ENCODE measurements at places on chromosomes 11 and 22.

- no peak for DNase-seq
Observed at GRCh38 chr22:35131525-35132000, 65.6 kb downstream of the ISX start.

DNA sequence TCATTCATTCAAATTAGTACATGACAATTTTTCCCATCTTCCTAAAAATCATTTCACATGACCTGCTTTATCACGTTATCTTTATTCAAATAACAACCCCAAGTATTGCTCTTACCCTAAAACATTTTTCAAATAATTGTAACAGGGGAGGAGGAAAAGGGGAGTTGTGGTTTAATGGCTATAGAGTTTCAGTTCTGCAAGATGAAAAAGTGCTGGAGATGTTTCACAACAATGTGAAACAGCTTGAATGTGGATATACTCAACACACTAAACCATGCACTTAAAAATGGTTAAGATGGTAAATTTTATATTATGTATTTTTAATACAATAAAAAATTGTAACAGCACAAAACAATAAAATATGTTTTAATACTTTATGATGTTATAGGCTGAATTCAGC is 161.6 kb upstream of the GUCY1A2 start:
- DNase-seq, result no peak

GRCh38 chr11:127003260-127003981 is 2.9 kb upstream of the KIRREL3 start:
- no peak for DNase-seq

GRCh38 chr11:125300791-125301218 is 136.3 kb downstream of the PKNOX2 start:
- no peak for DNase-seq

DNA sequence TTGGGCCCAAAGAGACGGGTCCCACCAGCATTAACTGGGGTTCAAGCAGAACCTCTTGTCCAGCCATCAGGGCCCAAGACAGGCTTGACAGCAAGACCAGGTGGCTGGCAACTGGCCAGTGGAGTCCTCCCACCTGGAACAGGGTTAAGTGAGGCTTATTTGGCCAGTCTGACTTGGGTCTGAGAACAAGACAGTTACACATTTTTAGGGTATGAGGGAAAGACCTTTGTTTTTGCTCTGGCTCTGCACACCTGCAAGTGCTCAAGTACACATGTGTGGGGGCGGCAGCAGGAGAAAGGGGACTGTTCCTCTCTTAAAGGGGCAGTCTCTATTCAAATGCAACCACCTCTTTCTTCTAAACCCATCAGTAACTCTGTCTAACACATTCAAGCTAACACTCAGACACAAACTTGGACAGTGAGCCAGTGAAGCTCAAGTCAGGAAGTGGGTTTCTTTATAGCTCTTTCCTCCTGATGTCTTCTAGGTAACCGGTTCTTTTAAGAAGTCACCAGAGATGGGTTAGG is 116.2 kb downstream of the ETS1 start:
- no peak for DNase-seq

DNA sequence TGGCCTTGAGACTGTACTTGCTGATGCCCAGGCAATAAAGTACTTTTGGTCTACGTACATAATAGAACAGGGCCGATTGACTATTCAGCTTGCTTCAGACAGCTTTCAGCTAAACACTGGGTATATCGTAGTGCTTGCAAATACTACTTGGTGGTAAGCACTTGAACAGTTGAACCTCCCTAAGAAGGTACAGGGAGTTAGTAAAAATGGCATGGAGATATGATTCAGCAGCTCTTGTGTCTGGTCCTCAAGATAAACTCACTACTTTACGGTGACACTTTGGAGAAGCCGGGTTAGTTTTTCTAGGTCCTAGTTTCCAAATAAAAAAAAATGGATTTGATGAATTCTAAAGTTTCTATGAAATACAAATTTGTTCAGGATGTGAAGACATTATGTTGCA is 7.3 kb downstream of the CCDC117 start:
- no peak for DNase-seq

DNA sequence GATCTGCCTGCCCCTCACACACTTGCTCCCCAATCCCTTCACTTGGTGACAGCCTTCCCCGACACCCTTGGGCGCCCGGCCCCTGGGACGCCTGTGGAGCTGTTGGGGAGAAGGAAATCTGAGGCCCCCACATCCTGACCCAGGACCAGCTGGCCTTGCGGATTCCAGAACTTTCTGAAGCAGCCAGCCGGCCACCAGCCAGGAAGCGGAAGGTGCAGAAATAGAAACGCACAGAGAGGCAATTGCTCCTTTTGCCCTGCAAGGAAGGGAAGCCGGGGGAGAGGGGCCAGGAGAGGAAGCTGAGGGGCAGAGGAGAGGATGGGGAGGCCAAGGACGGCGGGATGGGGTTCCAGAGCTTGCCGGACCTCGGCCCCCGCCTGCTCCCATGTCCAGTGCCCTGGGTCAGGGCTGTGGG is 66.7 kb upstream of the LINC01488 start:
- DNase-seq, result no peak

- DNase-seq, result no peak
Observed at GRCh38 chr11:80417681-80418080, 976.9 kb upstream of the TENM4 start.

DNA sequence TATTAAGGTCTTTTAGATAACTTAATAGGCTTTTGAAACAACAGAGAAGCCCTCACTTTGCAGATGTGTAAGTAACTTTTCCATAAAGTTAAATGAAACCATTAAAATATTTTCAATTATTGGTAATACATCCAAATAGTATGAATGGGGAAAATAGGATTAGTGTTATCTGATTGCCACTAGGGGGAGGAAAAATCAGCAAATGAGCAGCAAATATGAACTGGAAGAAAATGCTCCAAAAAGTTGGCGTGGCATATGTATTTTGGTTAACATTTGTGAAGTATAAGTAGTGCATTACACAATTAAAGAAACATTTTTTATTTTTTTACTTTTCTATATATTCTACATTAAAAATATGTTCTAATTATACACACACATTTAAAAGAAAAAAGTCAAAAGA is 259.8 kb upstream of the ANO5 start:
- DNase-seq, result no peak

GRCh38 chr11:72985645-72986044 is 156.5 kb downstream of the FCHSD2 start:
- DNase-seq, result no peak

- no peak for DNase-seq
Observed at GRCh38 chr11:65133724-65134123, 595 bp downstream of the SYVN1 start.

DNA sequence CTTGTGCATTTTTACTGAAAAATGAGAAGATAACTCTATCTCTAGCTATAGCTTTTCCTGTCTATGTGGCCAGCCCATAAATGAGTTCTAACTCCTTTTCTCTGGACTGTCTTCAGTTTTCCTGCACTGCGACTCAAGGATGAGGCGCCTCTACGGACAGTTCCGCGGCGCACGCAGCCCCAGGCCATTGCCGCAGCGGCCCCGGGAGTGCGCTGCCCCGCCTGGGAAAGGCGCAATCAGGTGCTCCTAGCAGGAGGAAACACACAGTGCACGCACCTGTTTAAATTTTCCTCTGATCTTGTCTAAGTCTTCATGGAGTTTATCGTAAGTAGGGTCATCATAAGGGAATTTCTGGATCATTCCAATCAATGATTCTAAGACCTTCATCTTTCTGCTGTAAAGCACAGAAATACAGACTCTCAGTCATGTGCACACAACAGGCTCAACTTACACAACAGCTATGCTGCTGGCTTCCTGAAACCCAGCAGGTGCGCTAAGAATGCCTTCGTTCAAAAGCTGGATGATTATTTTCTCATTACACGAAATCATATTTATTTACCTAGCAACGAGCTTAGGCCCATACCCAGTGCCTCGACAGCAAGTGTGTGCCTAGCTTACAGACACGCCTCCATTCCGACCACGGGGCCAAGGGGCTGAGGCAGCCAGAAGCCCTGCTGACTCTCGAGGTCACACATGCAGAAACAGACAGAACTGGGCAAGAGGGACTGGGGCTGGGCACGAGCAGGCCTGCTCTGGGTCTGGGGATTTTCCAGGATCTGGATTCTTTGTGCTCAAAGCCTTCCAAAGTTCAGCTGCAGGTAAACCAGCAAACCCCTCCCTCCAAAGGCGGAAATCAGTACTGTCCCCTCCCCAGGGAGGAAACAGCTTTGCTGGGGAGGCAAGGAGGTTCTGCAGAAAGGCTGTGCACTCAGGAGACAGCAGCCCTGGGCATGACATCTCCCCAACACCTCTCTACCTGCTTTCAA is 7.2 kb downstream of the LTO1 start:
- no peak for DNase-seq

GRCh38 chr22:37848587-37849088 is 581 bp upstream of the EIF3L start:
- DNase-seq, result no peak

GRCh38 chr11:129418039-129418438 is 42.4 kb downstream of the BARX2 start:
- no peak for DNase-seq

DNA sequence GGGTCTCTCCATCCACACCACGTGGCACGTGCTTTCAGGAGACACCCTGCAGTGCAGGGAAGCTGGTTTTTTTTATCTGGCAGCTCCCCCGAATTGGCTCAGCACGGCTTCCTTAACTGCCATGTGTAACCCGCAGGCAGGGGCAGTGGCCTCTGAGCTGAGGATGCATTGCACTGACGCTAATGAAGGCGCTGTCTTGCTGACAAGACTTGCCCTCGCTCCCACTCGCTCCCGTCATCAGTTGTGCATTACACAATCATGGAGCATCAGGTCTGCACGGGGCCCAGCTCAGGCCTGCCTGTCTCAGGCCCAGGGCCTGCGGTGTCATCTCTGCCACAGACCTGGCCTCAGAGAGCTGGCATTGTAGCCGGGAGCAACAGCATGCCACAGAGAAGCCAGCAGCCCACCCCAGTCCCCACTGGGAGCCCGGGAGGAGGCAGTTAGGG is 95.9 kb downstream of the ARHGAP8 start:
- no peak for DNase-seq

- DNase-seq, result no peak
Observed at GRCh38 chr22:47419239-47419638, 656.8 kb downstream of the TBC1D22A start.

- no peak for DNase-seq
Observed at GRCh38 chr11:5246772-5247471, 2.7 kb downstream of the HBG1 start.

DNA sequence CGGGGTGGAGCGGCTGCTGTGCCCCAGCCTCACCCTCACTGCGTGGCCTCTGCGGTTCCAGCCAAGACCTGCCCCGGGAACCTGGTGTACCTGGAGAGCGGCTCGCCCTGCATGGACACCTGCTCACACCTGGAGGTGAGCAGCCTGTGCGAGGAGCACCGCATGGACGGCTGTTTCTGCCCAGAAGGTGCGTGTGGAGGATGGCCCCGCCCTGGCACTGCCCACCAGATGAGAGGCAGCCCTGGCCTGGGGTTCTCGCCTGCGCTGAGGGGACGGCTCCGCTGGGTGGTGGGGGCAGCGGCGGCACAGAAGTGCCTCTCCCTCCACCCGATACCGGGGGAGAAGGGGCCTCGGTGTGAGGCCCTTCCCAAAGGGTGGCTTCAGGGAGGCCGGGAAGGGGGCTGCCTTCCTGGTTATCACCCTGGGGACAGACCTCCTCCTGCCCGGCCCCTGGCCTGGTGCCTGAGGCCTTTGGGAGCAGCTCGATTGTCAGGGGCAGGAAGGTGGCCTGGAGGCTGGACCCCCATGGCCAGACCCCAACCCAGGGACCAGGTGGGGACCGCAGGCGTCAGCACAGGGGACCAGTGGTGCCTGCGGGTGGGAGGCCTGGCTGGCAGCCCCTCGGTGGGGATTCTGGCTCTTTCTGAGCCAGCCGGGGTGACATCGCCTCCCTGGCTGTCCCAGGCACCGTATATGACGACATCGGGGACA is 7.1 kb downstream of the MUC2 start:
- DNase-seq, result no peak

GRCh38 chr22:33126881-33127280 is 68.7 kb upstream of the SYN3 start:
- DNase-seq, result no peak

- DNase-seq, result no peak
Observed at GRCh38 chr11:28760676-28761390, 652.6 kb downstream of the METTL15 start.

DNA sequence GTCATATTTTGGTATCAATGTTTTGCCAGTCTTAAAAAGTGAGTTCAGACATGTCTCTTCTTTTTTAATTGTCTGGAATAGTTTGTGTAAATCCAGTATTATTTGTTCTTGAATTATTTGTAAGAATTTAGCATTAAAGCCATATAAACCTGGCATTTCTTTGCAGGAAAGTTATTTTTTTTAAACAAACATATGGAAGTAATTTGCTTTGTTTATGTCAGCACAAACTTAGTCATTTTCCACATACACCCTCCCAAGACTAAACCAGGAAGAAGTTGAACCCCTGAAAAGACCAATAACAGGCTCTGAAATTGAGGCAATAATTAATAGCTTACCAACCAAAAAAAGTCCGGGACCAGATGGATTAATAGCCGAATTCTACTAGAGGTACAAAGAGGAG is 9.1 kb upstream of the CCDC81 start:
- DNase-seq, result no peak

DNA sequence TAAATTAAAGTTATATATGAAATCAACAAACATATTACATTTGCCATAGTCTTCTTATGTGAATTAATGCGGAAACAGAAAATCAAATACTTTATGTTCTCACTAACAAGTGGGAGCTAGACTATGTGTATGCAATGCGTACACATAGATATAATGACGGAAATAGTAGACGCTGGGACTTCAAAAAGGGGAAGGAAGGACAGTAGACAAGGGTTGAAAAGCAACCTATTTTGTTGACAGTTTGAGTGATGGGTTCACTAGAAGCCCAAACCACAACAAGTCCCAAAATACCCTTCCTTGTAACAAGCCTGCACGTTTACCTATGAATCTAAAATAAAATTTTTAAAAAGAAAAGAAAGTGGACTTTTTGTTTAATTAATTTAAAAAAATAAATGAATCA is 430.8 kb upstream of the CNTN5 start:
- no peak for DNase-seq

- DNase-seq, result no peak
Observed at GRCh38 chr22:19824926-19825339, 29.7 kb downstream of the GNB1L start.

DNA sequence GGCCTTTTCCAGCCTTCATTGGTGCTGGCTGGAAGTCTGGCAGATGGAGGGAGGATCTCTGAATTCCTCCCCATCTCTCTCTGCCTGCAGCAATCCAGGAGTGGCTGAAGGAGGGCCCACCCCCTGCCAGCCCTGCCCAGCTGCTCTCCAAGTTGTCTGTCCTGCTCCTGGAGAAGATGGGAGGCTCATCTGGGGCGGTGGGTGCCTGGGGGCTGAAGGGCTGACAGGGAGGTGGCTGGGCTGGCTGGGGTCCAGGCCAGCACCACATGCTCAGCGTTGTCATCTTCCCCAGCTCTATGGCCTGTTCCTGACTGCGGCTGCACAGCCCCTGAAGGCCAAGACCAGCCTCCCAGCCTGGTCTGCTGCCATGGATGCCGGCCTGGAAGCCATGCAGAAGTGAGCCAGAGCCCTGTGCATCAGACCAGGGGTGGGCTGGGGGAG is 12.2 kb downstream of the TKFC start:
- no peak for DNase-seq
